T-helper 1 cell (primary cell): ENCODE measurements at places on chromosomes 3 and 15.
A peak's percentile ranks its signal among the peaks of the same experiment; 100 is the strongest.

GRCh38 chr3:79306934-79307570 lies 460.7 kb downstream of the ROBO1 start:
- no peak for DNase-seq

DNA sequence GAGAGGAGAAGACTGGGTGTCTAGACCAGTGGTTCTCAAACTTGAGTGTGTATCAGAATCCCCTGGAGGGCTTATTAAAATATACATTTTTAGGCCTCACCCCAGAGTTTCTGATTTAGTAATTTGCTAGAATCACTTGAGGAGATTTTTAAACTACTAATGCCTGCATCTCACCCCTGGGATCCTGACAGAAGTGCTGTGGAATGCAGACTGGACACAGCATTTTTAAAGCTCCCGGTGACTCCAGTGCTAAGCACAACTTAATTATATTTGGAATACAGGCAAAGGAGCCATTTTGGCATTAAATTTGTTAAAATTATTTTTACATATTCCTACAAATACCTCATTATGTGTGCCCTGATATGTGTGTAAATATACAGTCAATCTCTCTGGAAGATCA lies 26.7 kb upstream of the COL6A6 start:
- no peak for DNase-seq

- no peak for DNase-seq
Measured at GRCh38 chr3:50661321-50661837, 13.3 kb upstream of the DOCK3 start.

DNA sequence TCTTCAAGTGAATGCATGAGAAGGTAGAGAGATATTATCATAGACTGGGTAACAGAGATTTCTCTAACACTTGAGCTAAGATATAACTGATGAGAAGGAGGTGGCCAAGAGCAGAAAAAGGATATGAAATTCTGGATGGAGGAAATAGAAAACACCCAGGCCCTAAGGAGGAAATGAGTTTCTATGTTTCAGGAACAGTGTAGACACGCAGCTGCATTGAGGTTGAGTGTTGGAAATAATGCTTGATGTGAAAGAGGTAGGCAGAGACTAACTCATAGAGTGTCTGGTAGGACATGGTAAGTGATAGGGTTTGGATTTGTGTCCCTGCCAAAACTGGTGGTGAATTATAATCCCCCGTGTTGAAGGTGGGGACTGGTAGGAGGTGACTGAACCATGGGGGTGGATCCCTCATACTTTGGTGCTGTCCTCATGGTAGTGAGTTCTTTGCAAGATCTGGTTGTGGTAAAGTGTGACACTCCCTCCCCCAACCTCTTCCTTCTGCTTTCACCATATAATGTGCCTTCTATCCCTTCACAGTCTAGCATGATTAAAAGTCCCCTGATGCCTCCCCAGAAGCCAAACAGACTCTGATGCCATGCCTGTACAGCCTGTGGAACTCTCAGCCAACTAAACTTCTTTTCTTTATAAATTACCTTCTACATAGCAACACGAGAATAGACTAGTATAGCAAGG lies 787.3 kb downstream of the EDEM1 start:
- DNase-seq = no peak

GRCh38 chr15:47813748-47814384 lies 96.6 kb downstream of the SEMA6D start:
- DNase-seq = no peak

DNA sequence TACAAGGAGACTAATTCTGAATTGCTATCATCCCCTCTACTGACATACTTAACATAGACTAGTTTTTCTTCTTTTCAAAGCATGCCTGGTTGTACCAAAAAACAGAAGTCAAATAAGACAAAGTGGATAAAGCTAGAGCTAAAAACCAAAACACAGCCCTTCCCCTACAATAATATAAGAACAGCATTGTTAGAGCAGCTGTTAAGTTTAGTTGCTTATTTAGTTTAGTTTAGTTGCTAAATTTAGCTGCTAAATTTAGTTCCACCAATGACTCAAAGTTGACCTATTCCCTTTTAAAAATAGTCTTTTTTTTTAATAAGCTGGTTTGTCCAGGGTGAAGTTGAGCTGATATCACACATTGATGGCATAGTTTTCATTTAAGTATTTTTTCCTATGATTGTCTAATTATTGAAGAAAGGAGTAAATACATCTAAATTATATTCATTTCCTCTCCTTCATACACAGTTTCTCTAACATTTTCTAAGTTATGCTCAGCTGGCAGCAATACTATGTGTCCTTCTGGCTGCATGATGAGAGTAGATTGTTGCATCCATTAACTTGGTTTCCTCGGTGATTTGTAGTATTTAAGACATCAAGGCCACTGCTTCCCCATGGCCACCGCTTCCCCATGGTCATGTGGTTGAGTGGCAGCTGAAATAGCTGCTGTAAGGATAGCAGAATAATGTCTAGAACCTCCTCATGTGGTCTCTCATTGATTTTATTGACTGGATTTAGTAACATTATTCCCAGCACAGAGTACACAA lies 718.6 kb upstream of the NECTIN3 start:
- no peak for DNase-seq

DNA sequence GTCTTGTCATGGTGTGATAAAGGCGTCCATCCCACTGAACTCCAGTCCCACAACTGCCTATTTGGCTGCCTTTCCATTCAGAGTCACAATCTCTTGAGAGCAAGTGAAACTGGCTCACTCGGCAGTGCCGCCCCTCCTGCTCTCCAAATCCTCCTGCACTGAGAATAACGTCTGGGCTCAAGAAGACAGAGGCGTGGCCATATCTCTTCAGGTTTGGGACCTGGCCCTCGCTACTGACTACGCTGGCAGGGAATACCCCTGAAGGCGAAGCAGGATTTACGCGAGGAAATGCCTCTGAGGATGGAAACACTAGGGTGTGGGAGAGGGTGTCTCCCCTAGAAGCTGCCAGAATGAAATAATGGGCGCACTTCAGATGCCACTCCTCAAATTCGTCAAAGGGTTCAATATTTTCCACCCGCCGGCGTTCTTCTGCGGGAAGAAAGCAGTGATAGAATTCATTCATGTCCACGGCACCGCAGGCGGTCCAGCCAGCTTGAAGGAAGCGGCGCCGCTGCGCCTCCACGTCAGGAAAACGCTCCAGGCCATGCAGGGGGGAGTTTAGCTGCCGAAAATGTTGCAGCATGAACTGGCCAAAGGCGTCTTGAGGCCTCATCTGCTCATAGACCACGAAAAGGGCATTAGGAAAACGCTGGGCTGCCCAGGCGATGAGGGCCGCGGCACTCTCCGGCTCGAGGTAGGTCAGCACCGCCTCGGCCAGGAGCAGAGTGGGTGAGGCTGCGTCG lies 985 bp downstream of the LCMT2 start:
- DNase-seq = peak; percentile 9
